ENCODE measurements at places on chromosomes 11 and 22.

- DNase-seq: no peak
These were observed 67.1 kb downstream of the SLC1A2 start for GRCh38 chr11:35352077-35352888.

- DNase-seq: no peak
These were observed 79.8 kb upstream of the SC5D start for GRCh38 chr11:121212536-121213361.

GRCh38 chr11:64586366-64586765 lies 4.7 kb upstream of the SLC22A12 start:
- no peak for DNase-seq

- no peak for DNase-seq
These were observed 14.7 kb downstream of the PHF21B start for GRCh38 chr22:44995105-44995514.

DNA sequence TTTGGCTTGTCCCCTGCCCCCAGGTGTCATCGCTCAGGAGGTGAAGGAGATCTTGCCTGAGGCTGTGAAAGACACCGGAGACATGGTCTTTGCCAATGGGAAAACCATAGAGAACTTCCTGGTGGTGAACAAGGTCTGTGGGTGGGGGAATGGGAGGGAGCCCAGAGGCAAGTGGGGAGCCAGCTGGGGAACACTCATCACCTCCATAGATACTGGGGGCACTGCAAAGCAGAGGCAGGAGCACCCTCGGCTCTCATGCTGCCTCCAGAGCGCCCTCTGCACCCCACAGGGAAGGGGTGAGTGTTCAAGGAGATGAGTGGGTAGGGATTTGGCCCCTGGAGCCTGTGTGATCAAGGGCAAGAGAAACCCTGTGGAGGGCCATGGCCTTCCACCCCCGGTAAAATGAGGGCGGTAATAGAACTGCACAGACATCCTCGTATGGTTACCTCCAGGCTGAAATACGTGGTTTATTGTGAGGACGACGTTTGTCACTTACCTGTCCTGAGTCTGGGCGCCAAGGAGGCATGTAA lies 14.0 kb downstream of the TMEM258 start:
- no peak for DNase-seq

- DNase-seq: no peak
These were observed 48.6 kb downstream of the GAB4 start for GRCh38 chr22:16959345-16959930.
